ENCODE measurements at places on chromosomes 6 and 20. TPM values are rescaled to one million over a fixed set of nuclear protein-coding genes. Genes with fewer than 3 reads are reported as not detected.

WFDC12 gene
- not detected for total RNA-seq

BANF2 gene
- total RNA-seq: not detected

GGTLC1 gene
- not detected for total RNA-seq

DNA sequence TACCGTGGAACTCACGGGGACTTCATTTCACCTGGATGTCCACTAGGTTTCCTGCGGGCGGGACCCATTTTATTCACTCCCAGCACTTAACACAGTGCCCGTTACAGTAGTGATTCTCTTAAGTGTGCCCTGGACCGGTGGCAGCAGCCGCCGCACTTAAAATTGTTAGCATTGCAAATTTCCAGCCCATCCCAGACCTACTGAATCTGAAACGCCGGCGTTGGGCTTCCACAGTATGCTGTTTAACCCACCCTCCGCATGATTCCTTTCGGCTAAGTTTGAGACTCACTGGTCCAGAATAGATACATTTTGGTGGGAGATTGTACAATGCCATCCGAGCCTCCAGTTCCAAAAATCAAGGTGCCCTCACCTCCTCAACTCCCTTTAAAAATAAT is 967 bp downstream of the SMPDL3A start:
- no peak for DNase-seq

DNA sequence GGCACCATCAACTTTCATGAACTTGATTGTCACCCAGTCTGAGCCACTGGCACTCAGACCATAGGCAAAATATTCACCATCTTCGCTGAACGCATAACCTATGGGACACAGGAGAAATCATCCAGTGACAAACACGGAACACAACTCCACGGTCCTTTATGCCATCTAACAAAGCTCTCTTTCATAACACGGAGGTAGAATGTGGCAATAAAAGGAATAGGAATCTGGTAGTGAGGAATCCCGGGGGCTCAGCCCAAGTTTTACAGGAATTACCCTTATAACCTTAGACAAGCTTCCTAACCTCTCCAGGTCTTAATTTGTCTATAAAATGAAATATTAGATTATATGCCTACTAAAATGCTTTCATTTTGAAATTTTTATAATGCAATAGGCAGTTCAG is 29.4 kb downstream of the PREP start:
- DNase-seq: no peak

DNA sequence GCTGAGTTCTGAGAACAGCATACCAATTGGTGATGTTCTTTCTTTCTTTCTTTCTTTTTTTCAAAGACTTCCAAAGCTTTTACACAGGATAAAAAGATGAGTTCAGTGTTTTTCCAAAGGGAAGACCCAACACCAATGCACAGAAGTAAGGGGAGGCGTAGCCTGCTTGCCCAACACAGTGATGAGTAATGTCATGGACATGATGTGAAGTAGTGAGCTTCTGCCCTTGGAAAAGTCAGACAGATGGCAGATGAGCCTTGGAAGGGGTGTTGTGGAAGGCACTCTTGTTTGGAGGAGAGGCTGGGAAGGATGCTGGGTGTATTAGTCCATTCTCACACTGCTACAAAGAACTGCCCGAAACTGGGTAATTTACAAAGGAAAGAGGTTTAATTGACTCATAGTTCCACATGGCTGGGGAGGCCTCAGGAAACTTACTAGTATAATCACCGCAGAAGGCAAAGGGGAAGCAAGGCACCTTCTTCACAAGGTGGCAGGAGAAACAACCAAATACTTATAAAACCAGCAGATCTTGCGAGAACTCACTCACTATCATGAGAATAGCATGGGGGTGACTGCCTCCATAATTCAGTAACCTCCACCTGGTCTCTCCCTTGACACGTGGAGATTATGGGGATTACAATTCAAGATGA is 12.6 kb downstream of the LRP11 start:
- no peak for DNase-seq

- DNase-seq: no peak
These were observed 420.7 kb upstream of the RNF217 start for GRCh38 chr6:124541573-124541972.

DNA sequence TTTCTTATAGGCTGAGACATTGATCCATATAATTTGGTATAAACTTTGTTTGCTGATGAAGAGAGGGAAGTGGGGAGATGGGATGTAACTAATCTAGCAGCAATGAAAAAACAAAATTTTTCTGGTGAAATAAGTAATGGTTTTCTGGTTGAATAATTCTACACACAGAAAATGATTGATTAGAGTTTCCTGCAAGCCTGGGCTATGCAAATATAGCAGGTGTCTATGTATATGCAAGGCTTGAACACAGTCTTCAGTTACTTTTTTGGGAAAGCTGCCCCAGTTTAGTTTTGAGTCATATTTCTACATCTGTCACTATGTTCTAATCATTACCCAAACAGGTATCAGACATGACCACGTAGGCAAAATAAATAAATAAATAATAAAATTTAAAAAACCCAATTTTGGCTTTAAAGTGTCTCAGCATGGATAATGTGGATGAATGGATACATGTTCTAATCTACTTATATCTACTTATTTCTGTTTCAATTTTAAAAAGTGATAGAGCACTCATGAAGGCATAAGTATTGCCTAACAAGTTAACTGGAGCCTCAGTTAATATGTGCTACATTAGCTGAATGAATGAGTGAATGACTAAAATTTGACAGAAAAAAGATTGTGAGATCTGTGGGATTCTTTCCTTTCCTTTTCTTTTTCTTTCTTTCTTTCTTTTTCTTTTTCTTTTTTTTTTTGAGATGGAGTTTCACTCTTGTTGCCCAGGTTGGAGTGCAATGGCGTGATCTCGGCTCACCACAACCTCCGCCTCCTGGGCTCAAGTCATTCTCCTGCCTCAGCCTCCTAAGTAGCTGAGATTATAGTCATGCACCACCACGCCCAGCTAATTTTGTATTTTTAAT is 37.2 kb upstream of the TFB1M start:
- DNase-seq: no peak

- DNase-seq: no peak
These were observed 23.9 kb downstream of the RAET1L start for GRCh38 chr6:150001295-150002008.

DNA sequence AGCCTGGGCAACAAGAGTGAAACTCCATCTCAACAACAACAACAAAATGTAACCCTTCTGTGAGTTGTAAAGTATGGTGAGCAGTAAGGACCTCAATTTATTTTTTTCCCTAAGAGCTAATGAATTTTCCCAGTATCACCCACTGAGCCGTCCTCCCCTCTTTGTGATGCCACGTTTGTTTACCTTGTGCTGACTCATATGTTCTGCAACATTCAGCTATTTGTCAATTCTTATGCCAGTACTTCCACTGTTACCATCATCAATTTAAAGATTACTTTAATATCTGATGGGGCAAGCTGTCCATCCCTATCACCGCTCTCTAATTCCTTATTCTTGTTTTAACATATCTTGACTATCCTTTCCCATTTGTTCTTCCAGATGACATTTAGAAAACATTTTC is 37.5 kb downstream of the MAK start:
- DNase-seq: no peak

GRCh38 chr6:15475872-15476271 is 187.0 kb downstream of the DTNBP1 start:
- DNase-seq: no peak

DNA sequence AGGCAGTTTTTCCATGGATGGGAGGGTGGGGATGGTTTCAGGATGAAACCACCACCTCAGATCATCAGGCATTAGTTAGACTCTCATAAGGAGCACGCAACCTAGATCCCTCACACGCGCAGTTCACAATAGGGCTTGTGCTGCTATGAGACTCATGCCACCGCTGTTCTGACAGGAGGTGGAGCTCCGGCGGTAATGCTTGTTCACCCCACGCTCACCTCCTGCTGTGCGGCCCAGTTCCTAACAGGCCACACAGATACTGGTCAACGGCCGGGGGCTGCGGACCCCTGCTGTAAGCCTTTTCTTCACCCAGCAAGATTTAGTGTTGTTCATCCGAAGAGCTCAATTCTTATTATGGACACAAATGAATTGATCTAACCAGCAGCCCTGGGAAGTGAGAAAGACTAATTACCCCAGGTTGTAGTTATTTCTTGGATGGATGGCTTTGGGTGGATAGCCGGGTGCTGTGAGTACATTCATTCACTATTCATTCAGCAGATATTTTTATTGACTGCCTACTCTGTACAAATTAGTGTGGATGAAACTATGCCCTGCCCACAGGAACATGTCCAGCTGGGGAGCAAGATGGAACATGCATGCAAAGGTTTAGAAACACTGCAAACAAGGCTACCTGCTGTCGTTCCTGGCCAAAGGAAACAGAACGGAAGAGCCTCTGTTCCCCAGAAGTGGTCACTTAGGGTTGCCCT is 57.2 kb downstream of the RIOK1 start:
- DNase-seq: no peak

GRCh38 chr20:45828589-45828988 is 1.5 kb upstream of the TNNC2 start:
- DNase-seq: no peak

All from cerebellum (tissue), 4 donors.